Stimulated activated CD4-positive, alpha-beta T cell treated with anti-CD3 and anti-CD28 coated beads, Interleukin-15, amount 100 ng/mL, for 1 hour (primary cell): ENCODE measurements at places on chromosomes 3 and 15.

DNA sequence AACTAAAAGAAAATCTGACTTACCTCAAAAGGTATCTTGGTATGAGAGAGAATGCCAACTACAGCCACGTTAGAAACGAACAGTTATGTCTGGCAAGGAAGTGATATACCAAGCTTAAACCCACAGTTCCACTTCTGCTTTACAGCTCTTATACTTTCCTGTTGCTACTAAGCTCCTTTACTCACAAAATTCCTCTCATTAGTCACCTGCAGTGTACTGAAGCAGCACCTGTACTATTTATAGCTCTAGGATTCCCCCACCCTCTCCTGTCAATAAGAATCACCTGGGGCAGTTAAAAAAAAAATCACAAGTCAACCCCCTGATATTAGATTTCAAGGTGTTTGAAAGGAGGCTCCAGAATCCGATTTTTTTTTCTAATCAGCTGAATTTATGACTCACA lies 2.9 kb upstream of the TMEM266 start:
- no peak for DNase-seq

- DNase-seq = no peak
Measured at GRCh38 chr15:65189102-65189740, 4.1 kb upstream of the CLPX start.

- peak; percentile 67 for DNase-seq
Measured at GRCh38 chr15:72474912-72475628, 940 bp downstream of the ARIH1 start.

- DNase-seq = no peak
Measured at GRCh38 chr15:81281456-81281735, 42.5 kb downstream of the STARD5 start.
